Suprapubic skin (tissue), 4 donors: ENCODE measurements at places on chromosomes 11 and 22.

DNA sequence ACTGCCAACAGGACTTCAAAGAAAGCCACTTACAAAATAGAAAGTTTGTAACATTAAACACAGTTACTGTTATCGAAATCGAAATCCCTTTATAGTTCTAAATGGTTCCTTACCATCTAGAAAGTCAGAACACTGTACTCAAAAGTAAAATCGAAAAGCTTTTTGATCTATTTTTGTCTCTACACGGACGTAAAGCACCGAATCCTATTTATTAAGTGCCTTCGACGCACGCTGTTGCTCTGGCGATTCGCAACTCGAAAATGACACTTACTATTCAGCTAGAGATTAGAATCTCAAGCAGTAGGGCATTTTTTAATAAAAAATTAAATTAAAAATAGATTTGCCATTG, 78.3 kb downstream of the LARGE1 start:
- no peak for DNase-seq

GRCh38 chr11:19338375-19338774, 97.6 kb upstream of the E2F8 start:
- DNase-seq: no peak

- no peak for DNase-seq
These were observed 53.0 kb downstream of the SIK3 start for GRCh38 chr11:117045196-117045595.

GRCh38 chr11:101445761-101446160, 138.0 kb downstream of the TRPC6 start:
- no peak for DNase-seq

- no peak for DNase-seq
These were observed 18.9 kb upstream of the SUSD2 start for GRCh38 chr22:24162436-24162835.

GRCh38 chr11:72621008-72621610, 53.1 kb downstream of the PDE2A start:
- no peak for DNase-seq

GRCh38 chr11:86481399-86481798, 106.7 kb downstream of the CCDC81 start:
- no peak for DNase-seq

- peak; percentile 88 for DNase-seq
These were observed 41.1 kb downstream of the LIF start for GRCh38 chr22:30205281-30206115.

DNA sequence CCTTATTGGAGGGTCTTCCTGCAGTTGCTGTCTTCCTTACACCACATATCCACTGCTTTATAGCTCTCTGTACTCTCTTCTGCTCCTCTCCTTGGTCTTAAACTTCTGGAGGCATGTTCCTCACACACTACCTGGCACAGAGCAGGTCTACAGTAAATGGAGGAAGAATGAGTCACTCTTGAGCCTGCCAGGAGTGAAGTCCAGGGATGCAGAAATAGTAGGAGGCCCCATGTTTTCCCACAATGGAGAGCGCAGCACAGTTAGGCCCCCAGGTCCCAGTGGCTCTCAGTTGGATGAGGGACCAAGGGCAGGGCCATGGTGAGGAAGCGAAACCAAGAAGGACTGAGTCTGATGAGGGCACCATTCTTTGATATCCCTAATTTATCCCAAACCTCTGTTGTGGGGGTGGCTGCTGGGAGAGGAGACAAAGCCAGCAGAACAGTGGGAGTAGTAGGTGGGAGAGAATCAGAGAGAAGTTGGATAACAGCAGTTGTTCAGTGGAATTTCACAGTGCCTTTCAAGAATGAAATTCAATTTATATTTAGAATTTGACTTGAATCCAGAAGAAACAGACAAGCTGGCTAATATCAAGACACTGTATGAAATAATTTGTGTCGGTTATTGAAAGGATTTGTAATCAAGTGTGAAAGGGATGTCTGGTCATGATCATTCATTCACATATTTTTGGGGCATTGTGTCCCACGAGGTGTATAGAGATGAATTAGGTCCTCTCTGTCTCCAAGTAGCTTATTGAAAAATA, 187.8 kb downstream of the HIPK3 start:
- DNase-seq: no peak

DNA sequence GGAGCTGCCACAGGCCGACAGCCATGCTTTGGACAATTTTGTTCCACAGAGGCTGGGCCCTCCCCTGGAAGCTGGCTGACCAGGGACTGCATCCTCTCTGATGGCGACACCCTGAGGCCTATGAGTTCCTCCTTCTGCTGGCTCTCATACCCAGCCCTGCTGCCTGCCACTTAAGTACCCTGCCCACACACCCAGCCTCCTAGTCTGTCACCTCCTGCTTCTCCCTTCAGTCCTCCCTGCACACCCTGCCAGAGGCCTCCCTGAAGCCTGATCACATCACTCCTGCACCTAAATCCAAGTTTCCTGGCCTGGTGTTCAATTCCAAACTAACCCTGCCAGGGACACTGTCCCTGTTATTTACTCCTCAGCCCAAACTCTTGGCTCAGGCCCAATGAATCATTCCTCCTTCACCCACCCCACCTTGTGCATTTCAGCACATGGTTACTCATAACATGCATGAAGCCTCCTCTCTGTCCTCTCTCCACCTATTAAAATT, 136.7 kb upstream of the NECTIN1 start:
- DNase-seq: no peak

DNA sequence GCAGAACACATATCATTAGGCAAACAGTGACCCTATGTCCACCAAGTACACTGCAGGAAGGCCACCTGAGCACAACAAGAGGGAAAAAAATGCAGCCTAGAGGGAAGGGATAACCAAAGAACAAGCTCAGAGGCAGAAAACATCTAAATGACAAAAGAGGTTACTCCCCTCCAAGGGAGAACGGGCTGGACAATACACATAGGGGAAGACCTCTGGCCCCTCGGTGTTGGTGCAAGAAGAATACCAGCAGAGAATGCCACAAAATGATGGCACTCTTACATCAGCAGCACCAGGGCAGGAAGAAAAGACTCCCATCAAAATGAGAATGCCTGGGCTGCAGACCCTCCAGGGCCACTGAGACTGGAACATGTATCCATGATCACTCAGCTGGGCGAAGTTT, 66.6 kb upstream of the OPCML start:
- DNase-seq: no peak

GRCh38 chr11:64448599-64449380, 89.8 kb downstream of the RPS6KA4 start:
- DNase-seq: peak; percentile 82

GRCh38 chr11:27370374-27370773, 7.4 kb upstream of the CCDC34 start:
- no peak for DNase-seq

GRCh38 chr11:88297421-88297820, 40.1 kb downstream of the CTSC start:
- DNase-seq: no peak

DNA sequence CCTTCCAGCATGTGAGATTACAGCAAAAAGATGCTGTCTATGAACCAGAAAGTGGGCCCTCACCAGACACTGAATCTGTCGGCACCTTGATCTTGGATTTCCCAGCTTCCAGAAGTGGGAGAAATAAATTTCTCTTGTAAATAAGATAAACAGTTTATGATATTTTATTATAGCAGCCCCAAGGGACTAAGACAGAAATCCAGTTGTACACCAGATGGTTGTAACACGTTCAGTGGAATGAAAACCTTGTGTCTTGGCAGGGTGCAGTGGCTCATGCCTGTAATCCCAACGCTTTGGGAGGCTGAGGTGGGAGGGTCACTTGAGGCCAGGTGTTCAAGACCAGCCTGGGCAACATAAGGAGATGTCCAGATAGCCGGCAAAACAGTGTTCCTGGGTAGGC, 61.8 kb downstream of the MCHR1 start:
- DNase-seq: no peak

- DNase-seq: no peak
These were observed 38.8 kb upstream of the CHRNA10 start for GRCh38 chr11:3709977-3710376.

GRCh38 chr11:46417711-46418110, 26.1 kb upstream of the CHRM4 start:
- DNase-seq: no peak

GRCh38 chr11:23425381-23425780, 565.1 kb upstream of the CCDC179 start:
- no peak for DNase-seq

DNA sequence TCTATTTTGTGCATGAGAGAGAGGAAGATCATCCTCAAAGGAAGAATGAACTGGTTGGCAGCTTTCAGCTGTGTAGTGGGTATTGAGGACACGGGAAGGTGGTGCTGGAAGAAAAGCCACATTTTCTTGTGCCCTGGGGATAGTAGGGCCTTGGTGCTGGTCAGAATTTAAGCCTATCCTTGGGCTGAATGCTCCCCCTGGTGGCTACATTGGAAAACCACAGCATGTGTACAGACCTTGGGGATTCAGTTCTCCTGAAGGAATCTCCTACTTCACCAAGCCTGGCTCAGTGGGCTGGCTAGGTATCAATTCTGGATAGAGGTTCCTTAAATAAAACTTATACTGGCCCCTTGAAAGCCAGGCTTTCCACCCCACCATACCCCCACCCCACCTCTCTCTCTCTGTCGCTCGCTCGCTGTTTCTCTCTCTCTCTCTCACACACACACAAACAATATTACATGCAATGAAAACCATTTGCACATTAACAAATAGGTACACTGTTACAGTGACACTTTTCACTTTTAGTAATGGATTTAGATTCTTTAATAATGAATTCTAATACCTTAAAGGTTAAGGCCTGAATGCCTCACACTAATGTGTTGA, 2.8 kb upstream of the OR51M1 start:
- DNase-seq: no peak

- no peak for DNase-seq
These were observed 83.2 kb upstream of the EED start for GRCh38 chr11:86161336-86161735.

GRCh38 chr22:41857155-41857859, 24.4 kb downstream of the SREBF2 start:
- DNase-seq: no peak

GRCh38 chr11:123484448-123484847, 54.4 kb downstream of the GRAMD1B start:
- DNase-seq: no peak

DNA sequence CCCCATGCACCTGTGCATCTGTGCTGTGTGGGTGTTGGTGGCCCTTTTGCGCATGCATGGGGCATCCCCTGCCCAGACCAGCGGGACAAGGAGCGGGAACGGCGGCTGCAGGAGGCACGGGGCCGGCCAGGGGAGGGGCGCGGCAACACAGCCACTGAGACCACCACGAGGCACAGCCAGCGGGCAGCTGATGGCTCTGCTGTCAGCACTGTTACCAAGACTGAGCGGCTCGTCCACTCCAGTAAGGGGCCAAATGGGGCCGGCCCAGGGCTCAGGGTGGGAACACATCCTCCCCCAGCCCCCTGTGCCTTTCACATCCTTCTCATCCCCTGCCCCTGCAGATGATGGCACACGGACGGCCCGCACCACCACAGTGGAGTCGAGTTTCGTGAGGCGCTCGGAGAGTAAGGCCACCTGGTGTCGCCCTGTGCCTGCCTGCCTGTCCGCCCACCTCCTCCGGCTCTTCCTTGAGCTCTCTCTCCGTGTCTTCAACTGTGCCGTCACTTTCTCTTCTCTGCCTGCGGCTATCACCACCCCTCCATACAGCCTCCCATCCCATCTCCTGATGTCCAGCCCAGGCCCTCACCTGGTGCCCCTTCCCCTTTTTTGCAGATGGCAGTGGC, 10.6 kb downstream of the SELENOM start:
- no peak for DNase-seq

GRCh38 chr11:21405422-21405821, 736.0 kb downstream of the NELL1 start:
- DNase-seq: no peak

GRCh38 chr22:23373601-23374000, 193.3 kb downstream of the BCR start:
- no peak for DNase-seq

DNA sequence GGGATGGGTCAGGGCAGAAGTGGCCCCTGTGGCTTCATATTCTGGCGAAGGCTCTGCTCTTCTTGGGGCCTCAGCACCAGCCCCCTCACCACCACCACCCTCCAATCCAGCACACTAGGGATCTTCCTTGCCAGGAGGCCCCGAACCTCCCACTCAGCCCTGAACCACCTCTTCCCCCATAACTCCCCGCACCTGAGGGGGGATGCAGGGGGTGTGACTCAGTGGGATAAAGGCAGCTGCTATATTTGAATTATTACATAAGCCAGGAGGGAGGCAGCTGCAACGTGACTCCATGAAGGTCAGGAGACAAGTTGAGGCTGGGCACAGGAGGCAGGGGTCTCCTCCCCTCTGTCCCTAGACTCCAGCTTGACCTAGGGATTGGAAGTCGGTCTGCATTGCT, 5.6 kb upstream of the PDE2A start:
- DNase-seq: no peak

GRCh38 chr11:80136991-80137390, 696.2 kb upstream of the TENM4 start:
- DNase-seq: no peak

- no peak for DNase-seq
These were observed 123.2 kb upstream of the FGF3 start for GRCh38 chr11:69942333-69942820.

DNA sequence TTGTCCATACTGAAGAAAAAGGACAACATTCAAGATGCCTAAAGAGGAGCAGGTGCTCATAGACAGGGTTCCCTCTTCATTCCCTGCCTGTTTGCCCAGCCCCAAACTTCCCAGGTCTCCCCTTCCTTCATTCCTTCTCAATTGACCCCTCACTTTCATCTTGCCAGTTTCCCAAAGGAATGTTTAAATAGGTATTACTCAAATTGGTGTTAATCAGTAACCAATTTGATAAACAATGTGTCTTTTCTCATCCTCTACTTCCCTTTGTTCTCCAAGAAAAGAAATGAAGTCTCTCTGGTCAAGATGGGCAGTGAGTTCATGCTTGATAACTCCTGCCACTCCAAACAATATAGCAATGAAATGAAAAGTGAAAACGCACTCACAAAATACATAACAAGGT, 101.9 kb downstream of the TMPRSS5 start:
- no peak for DNase-seq

DNA sequence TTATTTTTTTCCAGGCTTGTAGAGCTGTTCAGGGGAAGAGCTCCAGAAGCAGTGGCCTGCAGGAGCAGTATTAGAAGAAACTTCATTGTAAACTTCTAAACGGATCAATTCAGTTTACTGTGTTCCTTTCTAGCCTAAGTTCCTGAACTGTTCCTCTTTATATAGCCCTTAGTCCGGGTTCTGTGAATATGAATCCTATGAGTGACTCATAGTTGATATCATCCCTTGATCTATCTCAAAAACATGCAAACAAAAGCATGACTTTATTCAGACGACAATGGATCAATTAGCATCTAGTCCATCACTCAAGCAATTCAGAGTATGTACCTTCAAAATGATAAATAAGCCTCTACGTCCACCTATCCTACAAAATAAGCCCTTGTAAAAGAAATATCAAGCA, at the start of gene MMP12:
MMP12 (minus strand) TSS at position 131 of the 400 bp plus-strand sequence; CDS start at position 86, 45 bp downstream.
- no peak for DNase-seq

GRCh38 chr22:20013382-20013871, 3.2 kb downstream of the ARVCF start:
- DNase-seq: no peak

DNA sequence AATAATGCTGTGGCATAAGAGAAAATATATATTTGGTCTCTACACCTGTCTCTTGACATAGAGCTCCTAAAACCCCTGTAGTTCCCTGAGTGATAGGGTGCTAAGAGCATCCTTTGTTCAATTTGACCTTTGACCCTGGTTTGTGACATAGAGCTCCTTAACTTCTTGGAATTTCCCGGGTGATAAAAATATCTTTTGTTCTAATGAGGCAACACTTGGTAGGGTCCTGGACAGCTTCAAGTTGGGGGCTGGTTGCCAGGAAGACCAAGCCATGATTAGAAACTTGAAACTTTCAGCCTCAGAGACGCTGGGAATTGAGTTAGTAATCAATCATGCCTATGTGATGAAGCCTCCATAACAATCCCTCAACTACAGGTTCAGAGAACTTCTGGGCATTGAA, 105.4 kb downstream of the CASP12 start:
- no peak for DNase-seq
